Daoy (cell line): ENCODE measurements at places on chromosomes 4 and X. TPM values are rescaled to one million over a fixed set of nuclear protein-coding genes. Genes with fewer than 3 reads are reported as not detected.
A peak's percentile ranks its signal among the peaks of the same experiment; 100 is the strongest.

GRCh38 chr4:176484301-176484984 lies 164.7 kb downstream of the SPCS3 start:
- no peak for DNase-seq

GRCh38 chr4:55117511-55117910 lies 7.9 kb downstream of the KDR start:
- DNase-seq: no peak

The AMTN gene
- total RNA-seq: 98.3 and 106 TPM in 2 replicates

GRCh38 chr4:1541449-1542225 lies 135.4 kb upstream of the NKX1-1 start:
- peak; percentile 38 for DNase-seq

The ETDB gene
- not detected in 2 replicates for total RNA-seq

DNA sequence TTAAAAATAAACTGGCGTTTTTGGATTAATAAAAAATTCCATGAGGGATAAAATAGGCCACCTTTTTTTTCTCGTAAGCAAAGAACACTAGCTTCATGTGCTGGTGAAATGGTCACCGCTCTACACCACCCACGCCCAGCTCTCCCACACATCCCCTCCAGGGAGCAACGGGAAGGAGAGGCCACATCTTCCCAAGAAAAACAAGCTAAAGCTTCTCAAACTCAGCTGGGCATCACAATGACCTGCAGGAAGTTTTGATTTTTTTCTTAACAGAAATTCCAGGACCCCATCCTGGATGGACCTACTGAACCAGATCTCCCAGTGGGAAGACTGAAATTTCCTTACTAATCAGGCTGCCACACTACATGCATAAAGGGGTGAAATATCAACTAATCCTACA lies 9.8 kb downstream of the TSPAN5 start:
- peak; percentile 36 for DNase-seq

GRCh38 chr4:86296865-86297264 lies 63.0 kb downstream of the MAPK10 start:
- DNase-seq: no peak

DNA sequence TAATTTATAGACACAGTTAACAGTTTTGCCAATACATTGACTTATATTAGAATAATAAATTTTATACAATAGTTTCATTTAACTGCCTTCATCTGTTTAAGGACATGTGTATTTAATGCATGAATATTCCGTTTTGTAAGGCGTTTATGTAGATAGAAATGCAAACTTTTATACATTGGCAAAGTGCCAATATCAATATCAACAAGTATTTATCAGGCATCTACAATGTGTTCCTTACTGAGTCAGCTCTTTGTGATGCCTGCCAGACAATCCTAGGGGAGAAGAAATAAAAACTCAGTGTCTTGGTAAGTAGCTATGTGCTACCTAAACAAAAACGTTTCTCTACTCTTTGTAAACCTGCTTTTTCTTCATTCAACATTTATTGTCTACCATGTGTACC lies 1142.2 kb downstream of the C4orf33 start:
- no peak for DNase-seq

The ABRAXAS1 gene
- total RNA-seq: 5.4 and 6.5 TPM in 2 replicates

DNA sequence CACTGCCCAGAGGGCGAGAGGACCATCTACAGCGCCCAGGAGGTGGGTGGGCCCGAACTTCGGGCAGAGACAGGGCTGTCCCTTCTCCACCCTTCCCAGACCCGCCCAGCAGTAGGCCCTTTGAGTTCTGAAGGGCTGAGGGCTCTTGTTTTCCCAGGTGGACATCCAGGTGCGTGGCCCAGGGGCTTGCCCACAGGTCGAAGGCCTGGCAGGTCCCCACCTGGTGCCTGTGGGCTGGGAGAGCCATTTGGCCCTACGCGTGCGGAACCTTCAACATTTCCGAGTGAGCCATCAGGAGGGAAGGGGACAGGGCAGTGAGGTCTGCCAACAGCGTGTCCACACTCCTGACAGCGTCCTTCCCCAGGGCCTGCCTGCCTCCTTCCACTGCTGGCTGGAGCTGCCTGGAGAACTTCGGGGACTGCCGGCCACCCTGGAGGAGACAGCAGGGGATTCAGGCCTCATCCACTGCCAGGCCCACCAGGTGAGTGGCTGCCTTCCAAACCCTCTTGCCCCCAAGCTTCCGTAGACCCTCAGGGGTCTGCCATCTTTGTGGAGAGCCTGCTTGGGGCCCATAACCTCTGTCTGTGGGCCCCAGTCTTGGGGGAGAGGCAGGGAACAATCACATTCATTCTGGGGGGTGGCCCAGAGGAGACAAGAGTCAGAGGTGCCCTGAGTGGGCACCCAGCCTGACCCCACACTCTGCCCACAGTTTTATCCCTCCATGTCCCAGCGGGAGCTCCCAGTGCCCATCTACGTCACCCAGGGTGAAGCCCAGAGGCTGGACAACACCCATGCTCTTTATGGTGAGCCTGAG lies 6.8 kb downstream of the PLXNB3 start:
- DNase-seq: no peak

The NPFFR2 gene
- 0.17 TPM in 1 of 2 replicates, not detected in the other for total RNA-seq

- peak; percentile 80 for DNase-seq
These were observed 24.2 kb upstream of the RASL11B start for GRCh38 chr4:52837716-52838558.

DNA sequence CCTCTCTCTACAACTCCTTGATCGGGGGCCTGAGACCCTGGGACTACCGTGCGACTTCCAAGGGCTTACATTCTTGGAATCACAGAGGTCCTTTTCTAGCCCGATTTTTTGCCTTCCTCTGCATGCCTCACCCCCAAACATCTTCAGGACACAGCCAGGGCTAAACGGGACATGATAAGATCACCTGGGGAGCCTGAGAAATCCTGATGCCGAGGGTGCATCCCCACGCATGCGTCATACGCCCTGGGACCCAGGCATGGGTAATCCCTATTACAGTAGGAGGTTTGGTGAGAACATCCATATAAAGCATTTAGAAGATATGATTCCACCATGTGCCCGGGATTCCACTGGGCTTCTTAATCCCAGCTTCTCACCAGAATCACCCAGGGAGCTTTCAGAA lies 77.1 kb downstream of the DCTD start:
- DNase-seq: no peak

The BRS3 gene
- not detected in 2 replicates for total RNA-seq

- no peak for DNase-seq
These were observed 383.9 kb downstream of the RPA4 start for GRCh38 chrX:97267396-97268181.

- peak; percentile 19 for DNase-seq
These were observed 36.5 kb downstream of the TXLNG start for GRCh38 chrX:16822723-16823122.

The PRR32 gene
- not detected in 2 replicates for total RNA-seq

The AADAT gene
- 2.5 and 3.2 TPM in 2 replicates for total RNA-seq

The MAGEB6 gene
- total RNA-seq: not detected in 2 replicates

The RNF4 gene
- total RNA-seq: 89.0 and 137 TPM in 2 replicates

- peak; percentile 25 for DNase-seq
These were observed 265.3 kb downstream of the ZNF674 start for GRCh38 chrX:46279925-46280313.

- no peak for DNase-seq
These were observed 53.9 kb downstream of the HMX1 start for GRCh38 chr4:8817813-8818062.

The APOOL gene
- total RNA-seq: 10.4 and 11.1 TPM in 2 replicates

- DNase-seq: peak; percentile 47
These were observed 464 bp downstream of the RAP1GDS1 start for GRCh38 chr4:98261405-98262291.

The GYG2 gene
- total RNA-seq: 1.0 TPM in 1 of 2 replicates, not detected in the other

GRCh38 chr4:147749811-147750321 lies 18.0 kb downstream of the ARHGAP10 start:
- no peak for DNase-seq

GRCh38 chr4:132328761-132329160 lies 820.3 kb upstream of the PCDH10 start:
- DNase-seq: no peak

GRCh38 chrX:115344885-115345614 lies 55.5 kb downstream of the LUZP4 start:
- peak; percentile 91 for DNase-seq

DNA sequence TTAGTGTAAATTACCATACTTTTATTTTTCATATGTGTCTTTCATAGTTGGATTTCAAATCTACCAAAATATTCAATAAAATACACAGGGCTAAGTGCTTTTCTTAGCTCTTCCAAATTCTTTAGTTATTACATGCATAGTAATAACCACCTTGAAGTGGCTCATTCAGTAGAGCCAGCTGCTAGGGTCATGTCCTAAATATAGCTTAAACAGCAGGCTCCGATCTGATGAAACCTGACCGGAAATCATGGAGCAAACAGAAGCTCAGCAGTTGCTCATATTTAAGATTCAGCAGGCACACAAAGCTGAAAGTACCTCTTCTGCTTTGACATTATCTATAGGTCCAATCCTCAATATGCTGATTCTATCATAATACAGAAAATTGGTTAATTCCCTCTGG lies 1470.4 kb downstream of the ADGRL3 start:
- DNase-seq: peak; percentile 1

The CT55 gene
- 0.34 TPM in 1 of 2 replicates, not detected in the other for total RNA-seq

GRCh38 chrX:95764972-95765451 lies 919.6 kb upstream of the DIAPH2 start:
- DNase-seq: no peak

- DNase-seq: peak; percentile 86
These were observed at the start of gene ZNF41 for GRCh38 chrX:47482512-47483305. TSS of gene ZNF41 (minus strand) at chrX:47483222. CDS start at chrX:47467481, 15,741 bp downstream.

- no peak for DNase-seq
These were observed 98.7 kb upstream of the KLHL13 start for GRCh38 chrX:118215346-118215745.

- peak; percentile 59 for DNase-seq
These were observed 7.5 kb downstream of the IDS start for GRCh38 chrX:149497626-149498025.

The MAGEA2B gene
- total RNA-seq: 45.1 and 48.6 TPM in 2 replicates

DNA sequence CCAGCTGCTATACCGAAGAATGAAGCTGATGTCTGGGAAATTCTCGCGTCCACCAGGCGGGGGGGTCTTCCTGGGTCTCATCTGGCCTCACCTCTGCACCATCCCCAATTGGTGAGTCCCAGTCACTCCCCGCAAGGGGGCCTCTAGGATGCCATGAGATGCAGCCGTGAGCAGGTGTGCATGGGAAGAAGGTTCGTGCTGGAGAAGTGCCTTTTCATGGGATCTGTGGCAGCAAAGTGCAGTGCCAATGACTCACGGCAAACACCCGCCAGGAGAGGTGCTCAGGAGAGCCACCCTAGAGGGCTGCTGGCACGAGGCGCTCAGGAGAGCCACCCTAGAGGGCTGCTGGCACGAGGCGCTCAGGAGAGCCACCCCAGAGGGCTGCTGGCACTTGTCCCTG lies 55.1 kb downstream of the CPZ start:
- DNase-seq: peak; percentile 35

DNA sequence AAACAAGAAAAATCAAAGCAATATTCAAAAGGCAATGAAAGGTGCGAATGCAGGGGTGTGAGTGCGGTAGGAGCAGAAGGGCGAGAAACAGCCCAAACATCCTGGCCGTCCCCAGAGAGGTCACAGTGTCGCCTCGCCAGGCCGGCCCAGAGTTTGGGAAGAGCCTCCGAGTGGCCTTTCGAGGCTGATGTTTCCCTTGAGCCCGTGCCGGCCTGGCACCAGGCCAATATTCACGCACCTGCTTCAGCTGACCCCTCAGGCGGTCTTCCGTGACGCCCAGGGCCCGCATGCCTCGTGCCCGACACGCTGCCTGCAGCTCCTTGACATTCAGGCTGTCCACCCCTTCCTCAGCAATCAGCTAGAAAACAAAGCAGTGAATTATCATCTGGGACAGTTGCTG lies 30.6 kb downstream of the LETM1 start:
- no peak for DNase-seq

The MAML3 gene
- total RNA-seq: 2.1 and 2.7 TPM in 2 replicates

The SEPTIN11 gene
- 34.4 and 48.2 TPM in 2 replicates for total RNA-seq

GRCh38 chrX:68048774-68049173 lies 384.5 kb downstream of the OPHN1 start:
- no peak for DNase-seq

- no peak for DNase-seq
These were observed 36.9 kb downstream of the TLL1 start for GRCh38 chr4:165909947-165910346.

DNA sequence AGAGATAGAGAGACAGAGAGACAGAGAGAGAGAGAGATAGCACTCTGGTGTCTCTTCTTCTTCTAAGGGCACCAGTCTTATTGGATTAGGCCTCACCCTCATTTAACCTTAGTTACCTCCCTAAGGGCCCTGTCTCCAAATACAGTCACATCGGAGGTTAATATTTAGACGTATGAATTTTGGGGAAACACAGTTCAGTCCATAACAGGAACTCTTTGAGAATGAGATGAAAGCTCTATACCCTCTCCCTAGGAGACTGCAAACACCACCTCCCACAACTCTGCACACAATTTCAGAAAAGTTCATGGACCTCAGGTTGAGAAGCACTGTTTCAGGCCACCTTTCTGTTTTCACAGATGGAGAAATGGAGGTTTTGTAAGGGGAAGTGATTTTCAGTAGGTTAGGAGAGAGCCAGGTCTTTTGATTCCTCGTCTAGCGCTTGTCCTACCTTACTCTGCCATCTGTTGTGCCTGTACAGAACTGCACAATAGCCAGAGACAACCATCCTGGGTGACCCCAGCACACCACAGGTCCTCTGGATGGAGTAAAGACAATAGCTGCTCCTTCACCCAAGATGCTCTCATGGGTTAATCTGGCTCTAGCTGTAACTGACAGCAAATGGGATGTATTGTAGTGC lies 16.9 kb upstream of the LOC101059915 start:
- DNase-seq: no peak

DNA sequence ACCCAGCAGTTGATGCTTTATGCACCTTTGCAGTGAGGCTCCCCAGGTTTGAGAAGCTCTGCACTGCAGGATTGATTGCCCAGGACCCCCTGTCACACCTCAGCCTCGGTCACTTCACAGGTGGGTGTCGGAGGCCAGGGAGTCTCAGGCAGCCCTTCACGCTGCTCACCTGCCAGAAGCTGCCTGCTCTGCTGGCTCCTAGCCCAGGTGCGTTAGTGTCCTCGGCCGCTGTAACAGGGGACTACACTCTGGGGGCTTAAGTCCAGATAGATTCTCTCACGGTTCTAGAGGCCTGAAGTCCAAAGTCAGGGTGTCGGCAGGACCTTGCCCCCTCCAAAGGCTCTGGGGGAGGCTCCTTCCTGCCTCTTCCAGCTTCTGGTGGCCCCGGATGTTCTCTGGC lies 79.9 kb downstream of the CPZ start:
- no peak for DNase-seq

DNA sequence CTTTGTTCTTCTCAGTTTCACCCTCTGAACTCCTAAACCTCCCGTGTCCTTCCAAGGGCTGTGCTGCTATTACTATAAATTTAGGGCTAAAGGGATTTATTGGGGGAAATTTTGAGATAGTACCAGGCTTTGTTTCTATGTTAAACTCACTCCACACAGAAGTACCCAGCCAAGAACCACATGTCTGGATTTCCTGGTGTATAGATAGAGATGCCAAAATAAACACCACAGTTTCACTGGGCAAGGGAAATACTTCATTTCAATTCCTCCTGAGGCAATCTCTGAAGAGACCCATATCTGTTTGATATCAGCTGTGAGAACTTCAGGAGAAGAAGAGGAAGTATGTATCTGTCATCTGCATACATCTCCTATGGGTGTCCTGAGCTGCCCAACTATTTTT lies 21.7 kb upstream of the CLNK start:
- DNase-seq: no peak

The SAGE1 gene
- total RNA-seq: not detected in 2 replicates

The ADH1A gene
- not detected in 2 replicates for total RNA-seq

- DNase-seq: no peak
These were observed 89.9 kb upstream of the MAOA start for GRCh38 chrX:43566170-43566569.

GRCh38 chrX:80807606-80807991 lies 2.1 kb downstream of the BRWD3 start:
- no peak for DNase-seq

The PHKA1 gene
- total RNA-seq: 6.4 and 9.5 TPM in 2 replicates
